ENCODE measurements at places on chromosomes 6 and 20.

GRCh38 chr20:21684671-21685070 is 20.8 kb upstream of the PAX1 start:
- no peaks in the 10 kb centered on the region for H3K36me3 ChIP-seq
- no peaks in the 10 kb centered on the region for H3K27me3 ChIP-seq

DNA sequence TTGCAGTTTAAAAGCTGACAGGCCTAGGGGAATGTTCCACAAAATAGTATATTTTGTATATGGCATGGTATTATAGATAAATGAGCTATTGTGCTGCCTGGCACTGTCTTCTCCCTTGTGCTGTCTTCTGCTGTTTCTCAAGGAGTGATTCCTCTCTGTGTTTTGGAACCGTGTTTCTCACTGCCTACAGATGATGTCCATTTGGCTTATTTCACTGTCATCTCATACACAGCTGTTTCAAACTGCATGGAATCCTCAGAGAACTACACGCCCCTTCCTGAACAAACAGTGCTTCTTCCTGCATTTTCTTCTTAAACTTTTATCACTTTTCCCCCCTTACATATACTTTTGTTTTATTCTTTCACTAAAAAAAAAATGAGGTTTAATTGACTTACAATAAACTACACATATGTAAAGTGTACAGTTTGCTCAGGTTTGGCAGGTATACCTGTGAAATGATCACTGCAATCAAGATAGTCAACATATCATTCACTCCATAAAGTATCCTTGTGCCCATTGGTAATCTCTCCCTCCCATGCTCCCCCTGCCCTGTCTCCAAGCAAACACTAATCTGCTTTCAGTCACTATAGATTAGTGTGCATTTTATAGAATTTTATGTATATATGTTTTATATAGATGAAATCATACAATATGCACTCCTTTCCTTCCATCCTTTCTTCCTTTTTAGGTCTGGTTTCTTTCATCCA is 43.0 kb downstream of the CBFA2T2 start:
- no peak for DNase-seq
- H3K27me3 ChIP-seq: no peaks in the 10 kb centered on the region
- no peak overlapping the region for H3K4me3 ChIP-seq
- peaks cover 10% of the 10 kb centered on the region for H3K4me1 ChIP-seq

GRCh38 chr6:170248111-170248805 is 42.6 kb downstream of the DLL1 start:
- H3K4me3 ChIP-seq: no peak overlapping the region
- peaks cover 9% of the 10 kb centered on the region for H3K4me1 ChIP-seq
- H3K27ac ChIP-seq: no peak overlapping the region

- no peak for DNase-seq
- H3K4me3 ChIP-seq: no peak overlapping the region
- H3K4me1 ChIP-seq: no peaks in the 10 kb centered on the region
- no peaks in the 10 kb centered on the region for H3K36me3 ChIP-seq
- no peaks in the 10 kb centered on the region for H3K27me3 ChIP-seq
- H3K27ac ChIP-seq: no peak overlapping the region
Observed at GRCh38 chr6:153170511-153170910, 39.4 kb upstream of the RGS17 start.

DNA sequence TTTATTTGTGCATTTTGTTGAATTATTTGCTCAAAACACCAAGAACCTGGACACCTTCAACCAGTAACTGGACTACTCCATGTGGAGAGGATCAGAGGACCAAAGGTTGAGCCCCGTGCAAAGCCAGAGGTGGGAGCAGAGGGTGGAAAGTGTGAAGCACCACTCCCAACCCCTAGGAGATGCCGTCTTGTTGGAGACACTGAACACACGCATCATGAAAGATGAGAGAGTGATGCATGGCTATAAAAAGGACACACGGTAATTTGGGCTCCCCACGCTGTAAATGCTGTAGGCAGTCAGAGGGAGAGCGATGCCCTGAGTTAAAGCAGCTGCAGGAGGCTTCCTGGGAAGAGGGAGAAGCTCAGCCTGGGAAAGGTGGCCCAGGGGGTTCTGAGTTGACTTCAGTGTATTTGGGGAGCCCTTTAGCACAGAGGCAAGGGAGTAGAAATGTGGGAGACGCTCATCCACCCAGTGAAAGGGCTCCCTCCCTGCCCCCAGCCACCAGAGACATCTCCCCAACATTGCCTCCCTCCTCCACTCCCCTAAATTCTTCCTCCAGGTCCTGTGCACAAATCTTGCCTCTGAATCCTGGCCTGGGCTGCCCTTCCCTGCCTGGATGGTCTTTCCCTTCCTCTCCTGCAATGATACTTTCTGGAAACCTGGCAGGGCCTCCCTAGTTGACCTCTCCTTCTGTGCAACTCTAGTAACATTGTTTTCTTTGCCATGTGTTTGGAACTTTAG is 55.8 kb upstream of the IYD start:
- H3K4me3 ChIP-seq: no peak overlapping the region
- no peaks in the 10 kb centered on the region for H3K36me3 ChIP-seq
- no peaks in the 10 kb centered on the region for H3K4me1 ChIP-seq
- no peak overlapping the region for H3K27ac ChIP-seq

- peaks cover 5% of the 10 kb centered on the region for H3K27me3 ChIP-seq
- H3K4me3 ChIP-seq: no peak overlapping the region
- DNase-seq: peak; percentile 7
- no peak overlapping the region for H3K27ac ChIP-seq
- H3K36me3 ChIP-seq: no peaks in the 10 kb centered on the region
Observed at GRCh38 chr20:43306837-43307236, 117.1 kb upstream of the PTPRT start.

DNA sequence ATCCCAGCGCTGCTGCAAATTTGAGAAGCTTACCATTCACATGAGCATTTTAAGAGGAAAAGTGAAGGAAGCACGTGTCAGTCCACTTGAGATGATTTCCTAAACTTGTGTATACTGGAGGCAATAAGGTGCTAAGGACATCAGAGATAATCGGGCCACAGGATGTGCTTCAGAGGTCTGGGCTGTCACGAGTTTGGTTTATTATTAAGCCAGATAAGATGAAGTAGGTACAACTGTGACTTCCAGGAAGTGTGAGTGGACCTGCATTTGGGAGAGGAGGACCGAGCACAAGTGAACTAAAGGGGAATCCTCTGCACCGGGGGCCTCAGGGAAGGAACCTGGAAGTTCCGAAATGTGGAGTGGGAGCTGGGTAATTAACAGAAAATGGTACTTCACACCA is 1.4 kb downstream of the SAMD5 start:
- peaks cover 10% of the 10 kb centered on the region for H3K4me1 ChIP-seq
- no peak overlapping the region for H3K27ac ChIP-seq
- peak overlapping the region; percentile 84 for H3K4me3 ChIP-seq
- H3K27me3 ChIP-seq: no peaks in the 10 kb centered on the region
- no peaks in the 10 kb centered on the region for H3K36me3 ChIP-seq
- DNase-seq: peak; percentile 54

DNA sequence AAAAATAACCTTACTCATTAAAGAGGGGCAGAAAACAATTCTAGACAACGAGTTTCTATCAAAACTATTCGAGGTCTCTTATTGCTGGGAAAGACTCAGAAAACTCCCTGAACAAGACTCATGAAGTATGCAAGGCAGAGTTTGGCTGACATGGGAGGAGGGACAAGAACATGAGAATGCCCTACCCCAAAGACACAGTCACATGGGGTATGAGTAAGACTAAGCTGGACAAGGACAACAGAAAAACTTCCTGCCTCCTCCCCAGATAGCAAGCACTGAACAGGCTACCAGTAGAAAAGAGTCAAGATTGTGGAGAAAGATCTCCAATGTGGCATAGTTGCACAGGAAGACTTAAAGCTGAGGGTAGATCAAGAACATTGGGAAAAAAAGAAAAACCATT is 39.7 kb upstream of the PHIP start:
- H3K4me3 ChIP-seq: no peak overlapping the region
- no peaks in the 10 kb centered on the region for H3K4me1 ChIP-seq
- DNase-seq: no peak
- H3K36me3 ChIP-seq: no peaks in the 10 kb centered on the region
- no peaks in the 10 kb centered on the region for H3K27me3 ChIP-seq

DNA sequence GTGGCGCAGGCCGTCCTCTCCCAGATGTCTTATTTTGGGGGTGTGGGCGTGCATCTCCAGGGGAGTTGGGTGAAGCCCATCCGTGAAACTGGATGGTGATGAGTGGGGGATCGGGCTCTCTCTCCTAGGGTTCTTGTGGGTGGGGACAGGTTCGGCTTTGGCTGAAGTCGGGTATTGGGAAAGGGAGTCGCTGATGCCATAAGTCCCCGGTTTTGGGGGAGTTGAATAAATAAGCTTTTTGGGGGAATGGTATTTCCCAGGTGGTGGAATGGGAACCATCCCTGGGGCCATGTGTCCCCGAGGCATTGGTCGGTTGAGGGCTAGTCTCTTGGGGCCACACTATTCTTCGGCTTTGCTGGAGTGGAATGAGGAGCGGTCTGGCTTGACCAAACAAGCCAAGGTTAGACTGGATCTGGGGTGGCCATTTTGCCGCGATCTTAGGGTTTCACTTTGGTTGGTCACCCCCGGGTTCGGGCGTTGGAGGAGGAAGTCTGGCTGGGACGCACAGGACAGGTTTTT is 481 bp downstream of the ZNF133 start:
- H3K4me1 ChIP-seq: peaks cover 9% of the 10 kb centered on the region
- no peaks in the 10 kb centered on the region for H3K36me3 ChIP-seq
- H3K4me3 ChIP-seq: peak overlapping the region; percentile 86
- H3K27me3 ChIP-seq: no peaks in the 10 kb centered on the region
- DNase-seq: no peak

DNA sequence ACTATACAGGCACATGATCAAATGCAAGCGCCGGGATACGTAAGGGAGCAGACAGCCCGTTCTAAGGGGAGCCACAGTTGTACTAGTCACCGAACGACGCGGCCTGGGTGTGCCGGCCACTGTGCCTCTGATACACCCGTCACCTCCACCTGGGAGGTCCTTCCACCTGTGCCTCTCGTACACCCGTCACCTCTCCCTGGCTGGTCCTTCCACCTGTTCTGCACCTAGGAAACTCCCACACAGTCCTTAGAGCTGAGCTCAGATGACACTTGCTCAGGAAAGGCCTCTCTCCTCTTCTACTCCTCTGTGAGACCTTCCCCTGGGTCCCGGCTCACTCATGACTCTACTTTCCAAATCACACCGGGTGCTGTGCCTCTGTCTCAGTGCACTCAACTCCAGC is 245.0 kb downstream of the TTLL2 start:
- H3K4me3 ChIP-seq: no peak overlapping the region
- H3K4me1 ChIP-seq: peaks cover 24% of the 10 kb centered on the region
- no peak for DNase-seq
- no peaks in the 10 kb centered on the region for H3K36me3 ChIP-seq
- H3K27ac ChIP-seq: no peak overlapping the region

GRCh38 chr20:58045579-58045978 is 182.9 kb downstream of the ANKRD60 start:
- H3K4me3 ChIP-seq: no peak overlapping the region
- H3K27me3 ChIP-seq: no peaks in the 10 kb centered on the region
- H3K27ac ChIP-seq: no peak overlapping the region

DNA sequence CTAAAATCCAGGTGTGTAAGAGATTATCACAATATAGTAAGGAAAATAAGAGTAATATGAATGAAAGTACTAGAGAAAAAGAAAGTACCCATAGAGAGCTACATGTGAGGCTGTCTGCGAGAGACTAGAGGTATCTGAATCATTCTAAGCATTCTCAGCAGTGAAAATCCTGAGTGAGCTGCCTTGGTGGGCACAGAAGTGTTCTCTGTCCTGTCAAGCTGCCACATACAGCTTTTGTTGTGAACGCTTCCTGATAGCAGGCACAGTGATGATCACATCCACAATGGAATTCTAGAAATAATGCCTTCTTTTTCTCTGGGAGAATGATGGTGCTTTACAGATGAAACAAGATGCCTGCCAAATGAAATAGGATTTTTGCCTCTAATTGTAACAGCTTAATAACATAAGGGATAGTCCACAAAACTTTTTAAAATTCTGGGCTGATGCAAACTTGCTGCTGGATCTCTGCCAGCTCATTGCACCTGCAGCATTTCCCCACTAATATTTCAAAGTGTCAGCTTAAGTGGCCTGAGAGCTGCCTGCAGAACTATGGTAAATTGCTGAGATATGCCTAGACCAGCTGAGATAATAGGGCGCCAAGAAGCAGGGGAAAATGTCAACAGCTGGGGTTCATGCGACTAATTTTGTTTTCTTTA is 620.5 kb downstream of the DOK5 start:
- no peaks in the 10 kb centered on the region for H3K27me3 ChIP-seq
- DNase-seq: peak; percentile 51
- no peak overlapping the region for H3K4me3 ChIP-seq

DNA sequence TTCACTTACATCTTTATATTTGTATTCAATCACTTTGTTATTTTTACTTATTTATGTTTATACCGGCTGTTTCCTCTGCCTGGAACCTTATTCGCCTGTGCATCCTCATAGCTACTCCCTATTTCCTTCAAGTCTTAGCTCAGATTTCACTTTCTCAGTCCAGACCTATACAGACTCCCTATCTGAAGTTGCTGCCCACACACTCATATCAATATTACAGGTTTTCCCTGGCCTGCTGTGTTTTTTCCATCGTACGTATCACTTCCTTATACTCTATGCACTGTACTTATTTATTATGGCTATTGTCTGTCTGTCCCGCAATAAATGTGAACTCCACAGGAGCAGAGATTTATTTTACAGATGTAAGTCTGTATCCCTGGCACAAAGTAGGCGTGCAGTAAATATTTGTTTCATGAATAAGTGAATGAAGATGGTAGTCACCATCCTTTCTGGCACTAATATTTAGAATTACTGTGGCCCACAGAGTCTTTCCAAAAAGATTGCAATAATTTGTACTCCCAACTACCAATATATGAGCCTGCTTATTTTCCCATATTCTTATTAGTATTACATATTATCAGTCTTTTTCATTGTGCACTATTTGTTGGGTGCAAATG is 64.9 kb downstream of the TNFAIP3 start:
- no peak for DNase-seq
- peaks cover 15% of the 10 kb centered on the region for H3K4me1 ChIP-seq
- no peak overlapping the region for H3K27ac ChIP-seq
- H3K27me3 ChIP-seq: no peaks in the 10 kb centered on the region
- H3K36me3 ChIP-seq: no peaks in the 10 kb centered on the region

DNA sequence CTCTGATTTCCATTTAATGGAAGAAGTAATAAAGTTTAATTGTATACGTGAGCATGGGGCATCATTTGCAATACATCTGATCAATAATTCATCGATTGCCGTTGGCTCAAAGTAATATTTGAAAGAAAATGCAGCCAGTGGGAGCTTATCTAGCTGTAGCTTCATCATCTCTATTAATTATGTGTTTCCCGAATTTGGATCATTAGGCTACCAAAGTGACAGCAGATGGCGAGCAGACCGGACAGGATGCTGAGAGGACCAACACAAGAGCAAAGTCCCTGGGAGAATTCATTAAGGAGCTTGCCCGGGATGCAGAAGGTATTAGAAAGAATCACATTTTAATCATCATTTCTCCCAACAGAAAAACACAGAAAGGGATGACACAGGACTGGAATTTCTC is 327.1 kb downstream of the ARHGAP18 start:
- no peak for DNase-seq
- H3K4me1 ChIP-seq: no peaks in the 10 kb centered on the region
- H3K27ac ChIP-seq: no peak overlapping the region
- H3K4me3 ChIP-seq: no peak overlapping the region
- H3K36me3 ChIP-seq: peaks cover 17% of the 10 kb centered on the region

Measured in stomach (tissue), 19 donors.